ENCODE measurements at places on chromosomes 6 and 20. TPM values are rescaled to one million over a fixed set of nuclear protein-coding genes. Genes with fewer than 3 reads are reported as not detected.

DNA sequence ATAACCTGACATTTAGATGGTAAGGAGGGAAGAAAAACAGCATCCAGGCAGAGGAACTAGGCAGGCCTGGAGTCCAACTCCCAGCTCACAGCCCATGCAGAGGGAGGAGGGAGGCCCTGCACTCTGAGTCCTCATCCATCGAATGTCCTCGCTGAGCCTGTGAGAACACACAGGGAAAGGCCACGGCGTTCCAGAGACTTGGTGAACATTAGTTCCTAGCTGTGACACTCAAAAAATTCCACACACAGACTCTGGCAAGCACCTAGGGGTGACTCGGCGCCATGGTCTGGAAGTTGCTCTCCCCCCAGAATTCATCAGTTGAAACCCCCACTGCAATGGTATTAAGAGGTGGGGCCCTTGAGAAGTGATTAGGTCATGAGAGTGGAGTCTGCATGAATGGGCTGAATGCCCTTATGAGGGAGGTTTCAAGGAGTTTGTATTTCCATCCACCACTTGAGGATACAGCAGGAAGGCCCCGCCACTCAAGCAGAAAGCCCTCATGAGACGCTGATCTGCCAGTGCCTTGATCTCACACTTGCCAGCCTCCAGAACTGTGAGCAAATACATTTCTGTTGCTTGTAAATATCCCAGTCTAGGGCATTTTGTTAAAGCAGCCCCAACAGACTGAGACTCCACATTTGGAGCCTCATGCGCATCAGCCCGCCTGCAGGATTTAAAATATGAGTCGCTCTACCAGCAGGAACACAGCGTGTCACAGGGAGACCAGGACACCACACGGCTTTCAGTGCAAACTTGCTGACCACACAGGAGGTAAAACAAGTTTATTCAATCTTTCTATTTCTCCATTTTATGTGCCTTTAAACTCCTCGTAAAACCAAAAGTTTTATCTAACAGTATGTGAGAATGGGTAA, 73.9 kb downstream of the WDR27 start:
- DNase-seq = no peak
- no peaks in the 10 kb centered on the region for H3K27me3 ChIP-seq
- H3K27ac ChIP-seq = no peak overlapping the region
- H3K36me3 ChIP-seq = peaks cover 12% of the 10 kb centered on the region
- H3K4me3 ChIP-seq = no peak overlapping the region

DNA sequence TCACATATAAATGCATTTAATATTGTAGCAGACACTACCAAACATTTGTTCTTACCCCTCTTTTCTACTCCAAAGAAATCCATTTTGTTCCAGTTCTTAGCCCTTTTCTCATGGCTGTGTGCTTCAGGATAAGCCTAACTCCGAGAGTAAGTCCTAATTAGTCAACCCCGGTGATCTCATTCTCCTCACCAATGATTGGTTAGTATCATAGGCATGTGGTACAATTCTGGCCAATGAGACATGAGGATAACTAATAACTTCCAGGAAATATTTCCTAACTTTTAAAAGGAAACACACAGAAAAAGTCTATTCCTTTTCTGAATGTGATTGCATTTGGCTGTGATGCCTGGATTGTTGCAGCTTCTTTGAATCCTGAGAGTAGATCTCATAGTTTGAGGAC, 116.0 kb downstream of the GPR63 start:
- no peaks in the 10 kb centered on the region for H3K27me3 ChIP-seq
- no peaks in the 10 kb centered on the region for H3K4me1 ChIP-seq
- H3K36me3 ChIP-seq = no peaks in the 10 kb centered on the region
- H3K27ac ChIP-seq = no peak overlapping the region
- H3K4me3 ChIP-seq = no peak overlapping the region

GRCh38 chr6:156956286-156956685, 179.1 kb downstream of the ARID1B start:
- H3K4me1 ChIP-seq = peaks cover 20% of the 10 kb centered on the region
- no peaks in the 10 kb centered on the region for H3K27me3 ChIP-seq
- no peaks in the 10 kb centered on the region for H3K36me3 ChIP-seq
- DNase-seq = no peak

DNA sequence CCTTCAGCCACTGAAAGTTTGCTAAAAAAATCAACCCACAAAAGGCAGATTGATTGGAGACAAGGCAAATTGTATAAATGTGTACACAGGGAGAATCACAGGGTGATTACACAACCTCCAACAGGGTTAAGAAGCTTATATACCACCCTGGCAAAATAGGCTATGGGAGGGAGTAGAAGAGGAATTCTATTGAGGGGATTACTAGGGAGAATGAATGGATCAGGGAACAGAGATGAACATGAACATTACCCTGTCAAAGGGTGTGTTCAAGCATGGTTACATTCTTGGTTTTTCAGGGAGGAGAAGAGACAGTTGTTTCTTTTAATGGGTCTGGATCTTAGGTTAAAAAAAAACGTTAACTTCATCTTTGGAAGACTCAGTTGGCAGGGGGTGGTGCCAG, 5.1 kb upstream of the MRS2 start:
- H3K27ac ChIP-seq = no peak overlapping the region
- H3K4me3 ChIP-seq = no peak overlapping the region
- peaks cover 25% of the 10 kb centered on the region for H3K4me1 ChIP-seq
- H3K36me3 ChIP-seq = no peaks in the 10 kb centered on the region
- H3K27me3 ChIP-seq = no peaks in the 10 kb centered on the region

DNA sequence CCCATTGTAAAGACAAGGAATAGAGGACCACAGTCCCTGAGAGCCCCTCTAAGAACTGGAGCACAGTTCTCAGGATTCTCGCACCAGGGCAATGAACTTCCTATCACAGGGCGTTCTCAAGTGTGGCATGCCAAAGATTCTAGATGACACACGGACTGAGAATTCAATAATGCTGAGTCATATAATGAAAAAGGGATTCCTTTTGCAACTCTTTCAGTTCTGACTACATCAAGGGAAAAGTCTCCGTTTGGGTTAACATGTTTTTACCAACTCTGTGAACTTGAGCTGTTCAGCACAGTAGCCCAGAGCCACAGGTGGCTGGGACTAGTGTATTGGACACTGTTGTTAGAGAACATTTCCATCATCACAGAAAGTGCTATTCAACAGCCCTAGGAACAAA, 3.4 kb downstream of the MED20 start:
- peak overlapping the region; percentile 95 for H3K27ac ChIP-seq
- H3K27me3 ChIP-seq = no peaks in the 10 kb centered on the region
- H3K36me3 ChIP-seq = peaks cover 11% of the 10 kb centered on the region
- peak overlapping the region; percentile 9 for H3K4me3 ChIP-seq

Gene HCRTR2
- not detected for total RNA-seq

GRCh38 chr6:29818892-29819291, 8.7 kb upstream of the HLA-G start:
- DNase-seq = no peak
- no peak overlapping the region for H3K4me3 ChIP-seq
- peaks cover 11% of the 10 kb centered on the region for H3K27me3 ChIP-seq
- H3K36me3 ChIP-seq = no peaks in the 10 kb centered on the region

- H3K27me3 ChIP-seq = no peaks in the 10 kb centered on the region
- H3K27ac ChIP-seq = no peak overlapping the region
These were observed 78.5 kb upstream of the SIRPA start for GRCh38 chr20:1816384-1817381.

GRCh38 chr6:2403546-2403945, 158.1 kb upstream of the GMDS start:
- no peaks in the 10 kb centered on the region for H3K4me1 ChIP-seq
- no peak overlapping the region for H3K27ac ChIP-seq
- H3K27me3 ChIP-seq = no peaks in the 10 kb centered on the region
- no peak overlapping the region for H3K4me3 ChIP-seq
- no peak for DNase-seq

DNA sequence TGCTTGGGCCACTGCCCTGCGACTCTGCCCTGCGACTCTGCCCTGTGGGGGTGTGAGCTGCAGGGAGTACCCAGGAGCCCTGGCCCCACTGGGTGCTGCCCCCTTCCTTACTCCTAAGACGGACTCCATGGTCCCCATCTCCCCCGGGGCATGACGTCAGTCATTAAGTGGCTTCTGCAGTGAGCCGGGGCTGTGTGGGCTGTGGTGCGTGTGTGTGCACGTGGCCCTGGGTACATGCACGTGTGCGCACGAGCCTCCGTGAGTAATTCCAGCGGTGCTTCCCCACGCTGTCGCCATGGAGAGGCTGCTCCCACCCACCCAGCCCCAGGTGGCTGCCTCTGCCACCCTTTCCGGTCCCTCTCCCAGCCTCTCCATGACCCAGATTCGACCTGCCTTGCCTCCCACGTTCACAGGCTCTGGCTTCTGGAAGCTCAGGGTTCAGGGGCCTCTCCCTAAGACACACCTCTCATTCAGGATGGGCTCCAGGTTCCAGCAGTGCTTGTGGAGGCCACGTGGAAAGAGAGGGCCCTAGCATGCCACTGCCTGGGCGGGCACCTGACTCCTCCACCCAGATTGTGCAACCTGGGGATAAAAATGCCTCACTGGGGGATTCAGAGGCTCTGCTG, 88.3 kb downstream of the DLGAP4 start:
- H3K27ac ChIP-seq = no peak overlapping the region
- H3K27me3 ChIP-seq = peaks cover under 1% of the 10 kb centered on the region
- no peak overlapping the region for H3K4me3 ChIP-seq
- no peaks in the 10 kb centered on the region for H3K4me1 ChIP-seq

- DNase-seq = no peak
- H3K36me3 ChIP-seq = no peaks in the 10 kb centered on the region
- H3K27me3 ChIP-seq = no peaks in the 10 kb centered on the region
- no peaks in the 10 kb centered on the region for H3K4me1 ChIP-seq
- no peak overlapping the region for H3K4me3 ChIP-seq
These were observed 37.5 kb upstream of the BEND3 start for GRCh38 chr6:107152638-107153430.

GRCh38 chr6:131013495-131013894, 49.5 kb downstream of the EPB41L2 start:
- H3K27ac ChIP-seq = no peak overlapping the region
- H3K36me3 ChIP-seq = no peaks in the 10 kb centered on the region
- no peaks in the 10 kb centered on the region for H3K27me3 ChIP-seq
- no peak overlapping the region for H3K4me3 ChIP-seq
- DNase-seq = no peak
- no peaks in the 10 kb centered on the region for H3K4me1 ChIP-seq

- no peak overlapping the region for H3K27ac ChIP-seq
- DNase-seq = no peak
- H3K36me3 ChIP-seq = no peaks in the 10 kb centered on the region
These were observed 47.8 kb downstream of the CARMIL1 start for GRCh38 chr6:25326960-25327359.

GRCh38 chr6:47146431-47147174, 104.5 kb upstream of the ADGRF1 start:
- no peaks in the 10 kb centered on the region for H3K27me3 ChIP-seq
- peak overlapping the region; percentile 49 for H3K27ac ChIP-seq
- H3K36me3 ChIP-seq = no peaks in the 10 kb centered on the region
- no peak for DNase-seq
- peaks cover 48% of the 10 kb centered on the region for H3K4me1 ChIP-seq
- H3K4me3 ChIP-seq = no peak overlapping the region

DNA sequence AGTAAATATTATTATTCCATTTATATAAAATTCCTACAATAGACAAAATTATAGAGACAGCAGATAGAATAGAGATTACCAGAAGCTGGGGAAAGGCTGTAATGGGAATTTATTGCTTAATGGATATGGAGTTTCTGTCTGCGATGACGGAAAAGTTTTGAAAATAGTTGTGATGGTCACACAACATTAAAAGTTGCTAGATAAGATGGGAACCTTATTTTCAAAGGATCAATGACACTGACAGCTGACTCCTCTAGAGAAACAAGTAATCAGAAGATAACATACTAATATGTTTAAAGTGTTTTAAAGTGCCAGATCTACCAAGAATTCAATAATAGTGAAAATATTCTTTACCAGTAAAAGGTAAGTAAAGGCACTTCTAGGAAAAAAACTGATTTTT, 236.3 kb downstream of the HIVEP2 start:
- no peak overlapping the region for H3K27ac ChIP-seq
- H3K4me1 ChIP-seq = no peaks in the 10 kb centered on the region
- H3K27me3 ChIP-seq = no peaks in the 10 kb centered on the region
- H3K4me3 ChIP-seq = no peak overlapping the region

DNA sequence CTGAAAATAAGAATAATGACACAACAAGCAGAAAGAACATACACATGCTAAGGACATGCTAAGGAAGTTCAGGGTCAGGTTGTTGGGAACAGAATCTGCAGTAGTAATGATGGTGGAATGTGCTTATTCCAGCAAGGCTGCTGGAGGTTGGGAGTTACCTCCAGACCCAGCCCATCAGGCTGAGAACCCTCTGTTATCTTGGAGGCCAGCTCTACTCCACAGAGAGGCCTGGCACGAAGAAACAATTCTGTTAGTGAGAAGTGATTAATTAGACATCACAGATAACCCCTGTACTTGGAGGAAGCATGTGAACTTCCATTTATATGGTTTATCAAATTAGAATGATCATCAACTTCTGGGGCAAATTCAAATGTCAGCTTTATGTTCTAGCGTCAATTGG, 22.1 kb upstream of the ARHGAP18 start:
- DNase-seq = no peak
- H3K36me3 ChIP-seq = no peaks in the 10 kb centered on the region
- no peak overlapping the region for H3K27ac ChIP-seq
- no peak overlapping the region for H3K4me3 ChIP-seq
- H3K27me3 ChIP-seq = no peaks in the 10 kb centered on the region
- no peaks in the 10 kb centered on the region for H3K4me1 ChIP-seq

Gene SEMG2
- total RNA-seq = not detected

- DNase-seq = no peak
- H3K27ac ChIP-seq = no peak overlapping the region
- no peaks in the 10 kb centered on the region for H3K27me3 ChIP-seq
These were observed 148.4 kb upstream of the BMP5 start for GRCh38 chr6:56023829-56024228.

Gene NRSN1
- not detected for total RNA-seq

DNA sequence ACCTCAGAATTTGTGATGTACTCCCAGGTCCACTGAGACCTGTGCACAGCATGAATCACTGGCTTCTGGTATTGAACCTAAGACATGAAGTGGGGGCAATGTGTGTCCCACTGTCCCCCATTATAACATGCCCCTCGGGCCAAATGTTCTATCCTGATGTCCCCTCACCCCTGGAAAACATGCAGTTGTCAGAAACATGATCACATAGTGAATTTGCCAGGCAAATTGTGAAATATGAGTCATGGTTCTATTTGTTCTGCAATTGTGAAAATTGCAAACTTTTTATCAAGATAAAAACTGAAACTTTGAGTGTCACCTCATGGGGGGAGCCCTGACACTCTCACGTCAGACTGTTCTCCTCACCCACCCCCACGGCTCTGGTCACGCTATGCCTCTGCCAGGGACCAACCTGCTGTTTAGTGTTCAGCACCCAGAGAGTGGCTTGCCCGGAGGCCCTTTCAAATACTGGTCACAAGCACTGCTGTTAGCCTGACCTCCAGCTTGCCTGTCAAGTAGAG, 305.3 kb downstream of the CLIC5 start:
- H3K27me3 ChIP-seq = no peaks in the 10 kb centered on the region
- DNase-seq = peak; percentile 66
- H3K27ac ChIP-seq = peak overlapping the region; percentile 82
- peaks cover 32% of the 10 kb centered on the region for H3K4me1 ChIP-seq
- peak overlapping the region; percentile 3 for H3K4me3 ChIP-seq
